ENCODE measurements at places on chromosomes 16 and 17. TPM values are rescaled to one million over a fixed set of nuclear protein-coding genes. Genes with fewer than 3 reads are reported as not detected.

DNA sequence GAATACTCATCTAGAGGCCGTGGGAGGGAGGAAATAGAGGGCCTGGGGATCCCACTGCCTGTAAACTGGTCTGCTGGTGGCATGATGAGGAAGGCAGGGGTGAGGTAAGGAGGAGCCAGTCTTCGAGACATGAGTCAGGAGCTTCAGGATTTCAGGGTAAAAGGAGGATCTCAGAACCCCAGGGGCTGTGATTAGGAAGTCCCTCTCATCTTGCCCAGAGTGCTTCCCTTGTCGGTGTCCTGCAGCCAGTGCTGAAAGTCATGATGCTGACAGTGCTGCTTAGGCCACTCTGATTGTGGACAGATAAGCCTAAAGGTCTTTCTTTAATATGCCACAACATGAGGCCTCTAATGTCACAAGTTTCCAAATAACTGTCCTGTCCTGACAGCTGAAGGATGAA lies 29.6 kb downstream of the COG4 start:
- DNase-seq, result no peak

DNA sequence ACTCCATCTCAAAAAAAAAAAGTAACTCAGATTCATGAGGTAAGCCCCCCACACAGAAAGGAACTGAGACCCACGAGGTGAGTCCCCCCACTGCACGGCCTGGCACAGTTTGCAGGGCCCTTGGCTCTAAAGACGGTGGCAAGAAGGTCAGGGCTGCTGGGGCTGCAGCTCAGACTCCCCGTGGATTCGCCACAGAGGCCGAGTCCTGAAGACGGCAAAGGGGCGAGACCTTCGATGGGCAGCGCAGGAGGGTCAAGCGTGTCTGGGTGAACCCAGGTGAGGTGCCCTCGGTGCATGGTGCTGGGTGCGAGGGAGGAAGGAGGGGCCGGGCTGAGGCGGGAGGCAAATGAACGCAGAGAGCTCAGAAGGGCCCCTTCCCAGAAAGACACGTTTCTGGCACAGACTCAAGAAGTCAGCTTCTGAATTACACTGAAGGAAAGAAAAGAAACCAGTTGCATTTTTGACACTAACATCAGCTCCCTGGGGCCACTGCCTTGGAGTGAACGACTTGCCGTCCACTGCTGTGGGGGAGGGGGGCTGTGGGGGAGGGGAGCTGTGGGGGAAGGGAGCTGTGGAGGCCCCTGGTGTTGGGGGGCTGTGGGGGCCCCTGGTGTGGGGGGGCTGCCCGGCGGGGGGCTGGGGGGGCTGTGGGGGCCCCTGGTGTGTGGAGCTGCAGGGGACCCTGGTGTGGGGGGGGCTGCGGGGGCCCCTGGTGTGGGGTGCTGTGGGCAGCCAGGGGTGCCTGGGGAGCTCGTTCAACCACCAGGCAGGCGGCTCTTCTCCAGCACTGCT lies 69.8 kb upstream of the METRNL start:
- no peak for DNase-seq

- DNase-seq, result no peak
Measured at GRCh38 chr16:67915831-67916723, 15.6 kb downstream of the CTRL start.

DNA sequence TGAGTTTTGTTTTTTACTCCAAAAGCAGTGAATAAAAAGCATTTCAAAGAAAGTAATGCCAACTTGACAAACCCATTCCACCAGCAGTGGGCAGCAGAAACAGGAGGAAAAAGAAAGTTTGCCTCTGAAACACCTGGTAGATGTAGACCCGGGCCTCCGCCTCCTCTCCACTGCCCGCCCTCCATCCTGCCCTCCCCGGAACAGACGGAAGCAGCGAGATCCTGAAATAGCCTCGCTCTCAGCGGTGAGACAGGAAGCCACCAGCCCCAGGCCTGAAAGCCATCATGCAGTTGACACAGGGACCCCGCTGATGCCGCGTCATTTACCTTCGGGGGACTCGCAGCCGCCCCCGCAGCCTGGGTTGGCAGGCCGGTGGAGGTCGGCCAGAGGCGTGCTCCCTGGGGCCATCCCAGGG lies 67.8 kb downstream of the C16orf78 start:
- DNase-seq, result peak; percentile 65

GRCh38 chr17:64682261-64683181 lies 20.4 kb upstream of the SMURF2 start:
- DNase-seq, result no peak

DNA sequence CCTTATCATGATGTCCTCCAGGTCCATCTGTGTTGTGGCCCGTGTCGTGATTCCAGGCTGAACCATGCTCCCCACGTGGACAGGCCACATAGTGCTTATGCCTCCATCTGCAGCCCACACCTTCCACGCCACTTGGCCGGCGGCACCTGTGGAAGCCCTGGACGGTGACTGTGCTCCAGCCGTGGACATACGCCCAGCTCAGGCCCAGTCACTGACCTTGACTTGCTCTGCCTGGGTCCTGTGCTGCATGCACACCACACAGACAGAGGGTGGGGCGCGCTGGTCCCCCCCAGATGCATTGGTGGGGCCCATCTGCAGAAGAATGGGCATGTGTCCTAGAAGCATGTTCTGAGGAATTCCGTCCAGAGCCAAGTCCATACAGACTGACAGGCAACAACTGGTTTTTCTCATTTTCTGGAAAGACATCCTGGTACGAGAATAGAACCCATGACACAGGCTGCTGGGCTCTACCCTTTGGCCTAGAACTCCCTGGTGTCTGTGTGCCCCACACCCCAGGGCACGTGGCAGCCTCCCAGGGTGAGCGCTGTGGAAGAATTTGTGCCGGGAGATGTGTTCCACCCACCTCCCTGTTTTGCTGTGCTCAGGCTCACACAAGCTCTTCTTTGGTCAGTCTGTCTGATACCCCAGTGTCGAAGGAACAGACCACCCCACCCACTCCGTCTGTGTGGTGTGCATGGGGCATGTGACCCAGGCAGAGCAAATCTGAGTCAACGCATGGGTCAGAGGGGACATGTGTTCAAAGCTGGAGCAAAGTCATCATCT lies 39.5 kb downstream of the GPT2 start:
- DNase-seq, result no peak

DNA sequence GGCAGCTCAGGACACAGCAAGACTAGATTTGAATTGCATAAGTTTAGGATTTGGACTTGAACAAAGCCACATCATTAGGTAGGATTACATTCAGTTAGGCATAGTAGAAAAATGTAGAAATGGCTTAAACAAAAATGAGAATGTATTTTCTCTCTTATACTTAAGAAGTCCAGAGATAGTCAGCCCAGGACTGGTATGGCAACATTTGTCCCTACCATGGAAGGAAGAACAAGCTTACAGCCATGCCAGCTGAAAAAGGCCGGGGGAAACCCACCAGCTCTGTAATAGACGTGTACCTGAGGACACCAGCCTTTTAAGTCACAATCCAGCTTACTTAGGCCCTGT lies 11.2 kb upstream of the TMIGD1 start:
- DNase-seq, result no peak

GPR142 gene
- not detected for total RNA-seq

MMP25 gene
- total RNA-seq, result 1.7 TPM

CDK3 gene
- 2.4 TPM for total RNA-seq

CAMTA2 gene
- 39.9 TPM for total RNA-seq
